ENCODE measurements at places on chromosomes 1 and 21.
A peak's percentile ranks its signal among the peaks of the same experiment; 100 is the strongest.

- DNase-seq, result peak; percentile 52
Observed at GRCh38 chr1:115839029-115839678, 1.8 kb downstream of the NHLH2 start.

- DNase-seq, result no peak
Observed at GRCh38 chr1:202376247-202376646, 27.7 kb downstream of the PPP1R12B start.

DNA sequence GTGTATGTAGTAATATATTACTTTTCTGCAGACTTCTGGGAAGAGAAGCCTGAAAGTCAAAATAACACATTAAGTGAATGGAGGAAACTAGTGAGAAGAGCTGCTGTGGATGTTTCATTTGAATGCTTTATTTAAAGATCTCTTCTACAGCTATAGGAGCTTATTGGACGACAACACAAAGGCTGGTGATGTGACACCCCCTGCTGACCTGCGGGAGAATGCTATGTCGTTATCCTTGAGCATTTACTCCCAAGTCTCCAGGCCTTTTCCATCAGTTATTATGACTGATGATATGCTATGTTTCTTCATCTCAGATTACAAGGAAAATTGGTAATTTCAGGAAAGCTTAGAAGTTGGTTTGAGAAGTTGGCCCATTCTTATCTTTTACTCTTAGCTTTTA is 22.3 kb upstream of the PLA2G4A start:
- DNase-seq, result no peak

DNA sequence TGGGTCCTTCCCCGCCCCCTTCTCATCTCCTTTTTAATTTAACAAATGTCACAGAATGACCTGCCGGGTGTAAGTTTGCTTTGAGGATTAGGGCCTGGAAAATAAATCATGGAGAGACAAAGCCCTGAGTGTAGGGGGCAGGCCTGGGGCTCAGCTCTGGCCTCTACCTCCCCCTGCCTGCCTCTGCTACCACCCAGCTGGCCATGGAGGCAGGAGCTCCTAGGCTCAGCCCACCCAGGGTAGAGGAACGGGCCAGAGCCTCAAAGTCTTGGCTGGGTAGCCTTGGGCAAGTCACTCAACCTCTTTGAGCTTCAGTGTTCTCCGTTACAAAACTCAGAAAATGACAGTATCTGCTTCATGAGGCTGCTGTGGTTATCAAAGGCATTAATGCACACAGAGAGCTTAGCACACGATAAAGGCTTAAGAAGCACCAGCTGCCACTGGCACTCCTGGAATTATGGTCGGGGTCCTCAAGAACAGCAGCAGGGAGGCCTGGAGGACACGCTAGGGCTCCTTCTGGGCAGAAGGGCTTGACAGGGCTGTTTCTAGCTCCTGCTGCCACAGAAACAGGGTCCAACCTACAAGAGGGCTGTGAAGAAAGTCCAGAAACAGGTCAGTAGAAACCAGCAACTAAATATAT is 39.0 kb downstream of the LRP8 start:
- DNase-seq, result no peak

DNA sequence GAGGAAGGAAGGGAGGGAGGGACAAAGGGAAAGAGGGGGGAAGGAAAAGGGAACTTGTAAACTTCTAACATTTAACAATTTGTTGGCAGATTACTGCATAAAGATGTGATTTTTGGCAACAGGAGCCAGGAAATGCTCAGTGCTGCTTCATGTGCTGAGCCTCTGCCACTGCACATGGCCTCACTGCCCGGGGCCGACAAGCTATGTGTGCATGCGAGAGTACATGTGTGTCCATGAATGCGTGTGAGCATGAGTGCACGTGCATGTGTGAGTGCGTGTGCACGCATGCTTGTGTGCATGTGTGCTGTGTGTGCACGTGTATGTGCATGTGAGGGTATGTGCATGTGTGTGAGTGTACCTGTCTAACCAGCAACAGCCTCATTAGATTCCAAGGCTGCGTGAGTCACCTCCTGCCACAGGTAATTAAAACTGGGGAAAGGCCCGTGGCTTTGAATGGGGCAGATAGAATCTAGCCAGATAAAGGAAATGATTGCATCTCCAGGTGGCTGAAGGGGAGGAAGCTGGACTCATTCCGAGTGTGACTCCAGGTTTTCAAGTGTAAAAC is 41.4 kb upstream of the TSPEAR start:
- peak; percentile 52 for DNase-seq

DNA sequence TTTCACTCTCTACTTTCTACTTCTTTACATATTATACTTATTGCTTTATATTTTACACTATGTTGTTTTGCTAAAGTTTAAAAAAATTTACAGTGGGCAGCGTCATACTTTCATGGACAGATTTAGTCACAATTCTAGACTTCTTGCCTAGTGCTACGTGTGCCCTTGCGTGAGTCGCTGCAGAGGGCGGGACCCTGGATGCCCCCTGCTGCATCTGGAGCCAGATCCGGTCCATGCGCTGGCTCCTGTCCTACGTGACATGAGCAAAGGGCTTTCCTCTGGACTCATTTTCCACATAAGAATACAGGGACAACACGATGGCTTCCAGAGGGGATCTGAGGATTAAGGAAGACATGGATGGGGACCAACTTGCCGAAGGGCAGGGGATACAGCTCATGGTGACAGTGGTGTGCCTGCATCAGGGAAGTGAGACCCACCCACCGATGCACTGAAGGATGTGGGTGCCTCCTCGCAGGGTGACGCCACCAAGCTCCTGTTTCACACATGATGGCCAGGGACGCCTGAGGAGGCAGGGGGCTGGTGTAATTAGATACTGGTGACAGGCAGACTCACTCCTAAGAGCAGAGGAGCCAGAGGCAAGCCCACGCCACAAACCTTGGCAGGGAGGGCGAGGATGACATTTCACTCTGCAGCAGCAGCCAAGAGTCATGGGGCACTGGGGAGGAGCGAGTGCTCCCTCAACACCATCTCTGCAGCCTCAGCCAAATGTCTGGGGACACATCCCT is 86.6 kb downstream of the DMRTB1 start:
- DNase-seq, result no peak

GRCh38 chr1:163872067-163872466 is 550.3 kb downstream of the NUF2 start:
- DNase-seq, result no peak

DNA sequence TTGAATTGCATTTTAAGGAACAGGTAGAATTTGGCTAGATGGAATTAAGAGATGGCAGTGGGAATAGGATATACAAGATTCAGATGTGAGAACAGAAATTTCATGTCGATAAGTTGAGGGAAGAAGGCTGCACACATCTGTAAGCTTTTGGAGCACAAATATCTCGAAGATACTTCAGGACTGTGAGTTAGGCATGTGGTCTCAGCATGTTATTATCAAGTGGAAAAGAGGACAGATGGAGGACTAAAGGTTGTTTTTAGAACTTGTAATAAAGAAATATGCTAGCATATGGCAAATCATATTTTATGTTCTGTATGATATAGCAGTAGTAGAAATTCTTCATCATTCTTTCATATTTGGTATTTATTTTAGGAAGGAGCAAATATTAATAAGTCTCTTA is 61.5 kb downstream of the KIF1B start:
- DNase-seq, result no peak

DNA sequence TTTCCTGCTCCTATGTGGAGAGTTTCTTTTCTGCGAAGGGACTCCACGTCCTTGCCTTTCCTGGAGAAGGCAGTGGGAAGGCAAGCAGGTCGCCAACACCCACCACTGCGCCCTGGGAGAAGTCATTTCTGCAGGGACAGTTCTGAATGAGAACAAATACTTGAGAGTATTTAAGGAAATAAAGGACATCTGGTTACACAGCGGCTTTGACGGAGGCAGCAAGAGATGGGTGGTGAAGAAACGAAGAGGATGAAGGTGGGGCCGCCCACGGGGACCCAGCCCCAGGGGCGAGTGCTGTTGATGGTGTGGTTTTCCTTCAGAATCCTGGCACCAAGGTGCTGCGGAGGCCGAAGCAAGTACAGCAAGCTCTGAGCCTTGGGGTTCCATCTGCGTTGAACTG is 75.5 kb downstream of the PSMG1 start:
- no peak for DNase-seq

- no peak for DNase-seq
Observed at GRCh38 chr1:58089898-58090534, 456.5 kb downstream of the OMA1 start.
